A673 (cell line): ENCODE measurements at places on chromosomes 12 and 14. TPM values are rescaled to one million over a fixed set of nuclear protein-coding genes. Genes with fewer than 3 reads are reported as not detected.
A peak's percentile ranks its signal among the peaks of the same experiment; 100 is the strongest.

TESPA1 gene
- total RNA-seq = not detected in 2 replicates

CCND2 gene
- 2.0 and 2.6 TPM in 2 replicates for total RNA-seq

KRT82 gene
- not detected in 2 replicates for total RNA-seq

RNF212B gene
- total RNA-seq = not detected in 2 replicates

DNA sequence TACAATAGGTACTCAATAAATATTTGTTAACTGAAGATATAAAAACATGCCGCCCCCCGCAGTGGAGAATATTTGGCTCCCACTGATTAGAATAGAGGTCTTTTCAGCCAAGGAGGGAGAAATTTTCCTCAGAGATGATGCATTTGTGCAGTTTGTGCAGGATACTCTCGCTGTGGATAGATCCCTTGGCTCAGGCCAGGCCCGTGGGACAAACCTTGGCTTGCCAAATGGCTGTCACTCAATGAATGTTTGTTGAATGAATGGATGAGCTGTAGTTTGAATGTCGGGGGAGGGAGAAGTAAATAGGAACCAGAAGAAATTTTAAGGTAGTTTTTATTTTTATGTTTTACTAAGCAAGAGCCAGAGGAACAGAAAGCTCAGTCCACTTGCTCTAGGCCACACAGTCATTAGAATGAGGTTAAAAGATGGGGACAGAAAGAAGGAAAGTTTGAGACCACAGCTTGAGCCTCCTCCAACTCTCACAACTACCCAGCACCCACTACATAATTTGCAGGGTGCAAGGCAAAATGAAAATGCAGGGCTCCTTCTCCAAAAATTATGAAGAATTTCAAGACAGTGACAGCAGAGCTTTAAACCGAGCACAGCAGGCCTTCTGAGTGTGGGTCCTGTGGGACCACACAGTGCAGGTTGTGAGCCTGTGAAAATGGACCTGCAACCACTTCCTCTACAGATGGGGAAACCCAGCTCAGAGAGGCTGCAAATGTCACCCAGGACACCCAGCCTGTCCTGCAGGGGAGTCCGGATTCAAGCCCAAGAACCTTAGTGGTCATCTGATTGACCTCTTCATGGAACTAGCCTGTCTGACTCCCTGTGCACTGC lies 51.4 kb downstream of the WSCD2 start:
- peaks cover 27% of the 10 kb centered on the region for H3K27me3 ChIP-seq
- no peak overlapping the region for H3K4me3 ChIP-seq
- no peak for DNase-seq
- no peaks in the 10 kb centered on the region for H3K36me3 ChIP-seq

ART4 gene
- not detected in 2 replicates for total RNA-seq

DNA sequence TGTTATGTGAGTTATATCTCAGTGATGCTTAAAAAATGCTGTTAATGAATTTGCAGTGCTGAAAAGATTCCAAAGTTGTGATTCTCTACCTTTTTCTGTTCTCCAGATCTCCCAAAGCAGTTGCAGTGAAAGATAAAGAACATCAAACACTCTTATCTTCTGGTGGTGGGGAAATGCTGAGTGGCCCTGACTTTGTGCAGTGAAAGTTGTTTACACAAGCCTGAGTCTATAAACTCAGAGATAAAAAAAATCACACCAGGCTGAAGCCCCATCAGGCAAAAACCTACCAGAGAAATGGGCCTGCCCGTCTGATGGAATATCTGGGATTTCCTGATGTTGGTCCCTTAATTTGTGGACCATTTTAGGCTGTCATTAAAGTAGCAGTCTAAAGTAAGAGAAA lies 46.1 kb downstream of the RASSF3 start:
- H3K4me3 ChIP-seq = no peak overlapping the region
- no peaks in the 10 kb centered on the region for H3K27me3 ChIP-seq
- H3K27ac ChIP-seq = no peak overlapping the region
- no peaks in the 10 kb centered on the region for H3K36me3 ChIP-seq
- no peak for DNase-seq

DNA sequence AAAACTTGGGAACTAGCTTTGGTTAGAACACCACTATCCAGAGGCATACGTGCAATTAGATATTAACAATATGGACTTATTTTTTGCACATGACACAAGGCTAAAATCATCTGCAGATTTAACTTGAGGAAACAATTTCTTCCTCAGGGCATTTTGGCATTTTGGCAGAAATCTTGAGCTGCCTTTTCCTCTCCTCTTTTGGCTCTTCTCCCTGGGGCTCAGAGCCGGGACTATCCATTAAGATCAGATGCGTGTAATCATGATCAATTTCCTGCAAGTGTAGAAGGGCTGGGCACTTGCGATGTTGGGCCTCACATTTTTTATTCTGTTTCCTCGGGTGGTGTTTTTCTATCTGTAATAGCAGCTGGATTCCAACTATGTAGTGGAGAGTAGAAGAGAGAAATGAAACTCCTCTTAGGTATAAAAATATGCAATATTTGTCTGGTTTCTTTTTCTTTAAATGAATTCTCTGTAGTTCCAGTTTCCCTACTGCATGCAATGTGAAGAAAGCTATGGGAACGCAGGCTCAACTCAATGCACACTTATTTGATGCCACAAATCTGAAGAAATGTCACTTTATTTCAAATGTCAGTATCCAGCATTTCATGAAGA lies 1010.8 kb downstream of the FLRT2 start:
- H3K27me3 ChIP-seq = no peaks in the 10 kb centered on the region
- peak overlapping the region; percentile 55 for H3K27ac ChIP-seq
- H3K36me3 ChIP-seq = no peaks in the 10 kb centered on the region
- DNase-seq = peak; percentile 29

DNA sequence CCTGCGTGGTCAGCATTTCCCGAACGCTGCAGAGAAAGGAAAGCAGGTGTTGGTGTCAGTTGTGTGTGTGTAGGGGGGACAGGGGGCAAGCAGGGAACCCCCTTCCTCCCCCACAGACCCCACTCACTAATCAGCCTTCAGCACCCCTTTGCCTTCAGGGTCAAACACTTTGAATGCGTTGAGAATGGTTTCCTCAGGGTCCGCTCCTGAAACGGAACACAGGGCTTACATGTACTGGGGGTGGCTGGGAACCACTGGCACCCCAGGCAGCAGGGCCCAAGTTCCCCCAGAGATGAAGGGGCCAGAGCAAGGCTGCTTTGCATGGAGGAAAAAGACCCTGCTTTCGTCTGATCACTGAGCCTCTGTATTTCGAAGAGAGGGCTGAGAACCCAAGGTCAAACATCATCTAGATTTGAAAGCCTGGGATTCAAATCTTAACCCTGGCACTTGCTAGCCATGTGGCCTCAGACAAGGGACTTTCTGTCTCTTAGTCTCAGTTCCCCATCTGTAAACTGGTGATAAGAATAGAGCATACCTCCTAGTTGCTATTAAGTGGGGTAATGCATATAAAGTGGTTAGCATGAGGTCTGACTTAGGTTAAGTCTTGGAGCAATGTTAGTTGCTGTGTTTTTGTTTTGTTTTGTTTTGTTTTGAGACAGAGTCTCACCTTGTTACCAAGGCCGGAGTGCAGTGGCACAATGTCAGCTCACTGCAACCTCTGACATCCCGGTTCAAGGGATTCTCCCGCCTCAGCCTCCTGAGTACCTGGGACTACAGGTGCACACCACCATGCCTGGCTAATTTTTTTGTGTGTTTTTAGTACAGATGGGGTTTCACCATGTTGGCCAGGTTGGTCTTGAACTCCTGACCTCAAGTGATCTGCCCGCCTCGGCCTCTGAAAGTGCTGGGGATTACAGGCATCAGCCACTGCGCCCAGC lies 7.0 kb downstream of the MYL2 start:
- no peak for DNase-seq
- H3K4me3 ChIP-seq = no peak overlapping the region
- no peaks in the 10 kb centered on the region for H3K27me3 ChIP-seq

DNA sequence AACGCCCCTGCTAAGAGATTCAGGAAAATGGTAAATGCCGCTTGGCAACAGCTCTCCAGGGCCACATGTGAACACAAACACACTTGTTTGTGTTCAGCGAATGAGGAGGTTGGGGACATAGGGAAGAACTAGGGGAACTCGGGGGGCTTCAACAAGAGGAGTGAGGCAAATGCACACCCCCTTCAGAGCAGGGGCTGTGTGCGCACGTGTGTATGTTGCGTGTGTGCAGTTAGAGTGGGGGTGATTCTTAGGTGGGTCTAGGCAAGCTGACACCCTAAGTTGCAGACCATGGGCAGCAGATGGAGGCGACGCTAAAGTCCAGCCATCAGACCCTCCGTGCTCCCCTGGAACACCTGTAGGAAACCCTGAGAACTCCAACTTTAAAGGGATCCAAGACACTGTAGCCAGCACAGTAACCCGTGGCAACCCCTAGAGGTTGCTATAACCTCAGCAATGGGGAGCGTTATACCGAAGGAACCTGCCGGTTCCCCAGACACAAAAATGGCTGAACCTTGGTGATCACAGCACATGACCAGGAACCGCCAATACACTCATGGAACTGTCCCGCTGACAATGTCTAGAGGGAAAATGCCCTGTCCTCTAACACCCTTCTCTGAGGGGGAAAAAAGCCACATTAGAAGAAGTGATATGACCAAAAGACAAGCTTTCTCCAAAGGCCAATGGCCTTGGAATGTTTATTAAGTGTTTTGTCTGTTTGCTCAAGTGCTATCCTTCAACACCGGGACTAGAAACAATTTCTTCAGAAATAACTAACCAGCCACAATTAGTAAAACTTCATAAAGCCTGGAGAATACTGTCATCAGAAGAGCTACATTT lies 86.5 kb upstream of the CEP83 start:
- H3K27ac ChIP-seq = no peak overlapping the region
- no peak overlapping the region for H3K4me3 ChIP-seq
- H3K36me3 ChIP-seq = no peaks in the 10 kb centered on the region
- no peaks in the 10 kb centered on the region for H3K4me1 ChIP-seq
- no peaks in the 10 kb centered on the region for H3K27me3 ChIP-seq
- DNase-seq = peak; percentile 40

DNA sequence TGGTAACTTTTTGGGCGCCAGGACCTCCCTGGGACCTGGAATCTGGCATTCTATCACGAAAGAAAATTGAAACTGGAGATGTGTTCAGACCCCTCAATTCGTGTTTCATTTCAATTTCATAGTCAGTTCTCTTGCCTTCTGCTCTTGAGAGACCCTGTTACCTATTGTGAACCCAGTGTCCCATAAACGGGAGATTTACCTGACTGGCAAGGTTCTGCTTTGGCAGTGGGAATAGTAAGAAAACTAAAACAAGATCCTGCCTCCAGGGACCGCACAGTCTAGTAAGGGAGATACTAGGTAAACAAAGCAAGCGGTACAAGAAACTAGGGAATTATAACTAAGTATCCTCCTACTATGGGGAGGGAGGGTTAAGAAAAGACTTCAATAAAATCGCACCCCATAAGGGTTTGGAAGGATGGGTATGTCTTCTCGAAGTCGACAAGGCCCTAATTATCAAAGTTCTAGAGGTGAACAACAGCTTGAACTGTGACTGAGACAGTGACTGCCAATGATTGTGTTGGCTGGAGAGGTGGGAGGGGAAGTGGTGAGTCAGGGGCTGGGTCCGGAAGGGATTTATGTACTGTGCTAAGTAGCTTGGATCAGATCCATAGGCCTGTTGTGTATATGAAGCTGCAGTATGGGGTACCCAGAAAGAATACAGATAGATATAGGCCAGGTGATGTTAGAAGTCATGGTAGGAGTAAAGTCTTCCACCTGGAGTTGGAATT lies 754 bp downstream of the ACSS3 start:
- DNase-seq = peak; percentile 83
- peak overlapping the region; percentile 55 for H3K4me3 ChIP-seq
- peak overlapping the region; percentile 31 for H3K27ac ChIP-seq
- no peaks in the 10 kb centered on the region for H3K36me3 ChIP-seq
- H3K27me3 ChIP-seq = no peaks in the 10 kb centered on the region

TAS2R13 gene
- total RNA-seq = 1.5 and 2.3 TPM in 2 replicates

GPR65 gene
- total RNA-seq = not detected in 2 replicates

- H3K27ac ChIP-seq = no peak overlapping the region
- DNase-seq = no peak
- no peaks in the 10 kb centered on the region for H3K27me3 ChIP-seq
- H3K36me3 ChIP-seq = no peaks in the 10 kb centered on the region
These were observed 26.9 kb downstream of the GSTZ1 start for GRCh38 chr14:77347751-77348150.

DNA sequence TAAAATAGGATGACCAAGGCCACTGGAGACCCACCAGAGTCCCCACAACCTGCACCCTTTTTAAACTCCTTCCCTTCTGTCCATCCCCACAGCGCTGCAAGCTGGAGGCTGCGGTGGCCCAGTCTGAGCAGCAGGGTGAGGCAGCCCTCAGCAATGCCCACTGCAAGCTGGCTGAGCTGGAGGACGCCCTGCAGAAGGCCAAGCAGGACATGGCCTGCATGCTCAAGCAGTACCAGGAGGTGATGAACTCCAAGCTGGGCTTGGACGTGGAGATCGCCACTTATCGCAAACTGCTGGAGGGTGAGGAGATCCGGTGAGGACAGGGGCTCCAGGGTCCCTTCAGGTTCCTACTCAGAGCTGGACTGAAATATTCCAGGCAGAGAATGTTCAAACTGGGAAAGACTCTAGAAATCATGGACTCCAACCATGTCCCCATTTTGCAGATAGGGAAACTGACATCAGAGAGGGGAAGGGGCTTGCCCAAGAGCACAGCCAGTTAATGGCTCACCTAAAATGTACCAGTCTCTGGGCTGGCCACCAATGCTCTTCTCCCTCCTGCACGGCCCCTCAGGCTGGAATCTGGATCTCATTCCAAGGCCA lies 17.2 kb downstream of the KRT85 start:
- no peaks in the 10 kb centered on the region for H3K36me3 ChIP-seq
- H3K4me1 ChIP-seq = no peaks in the 10 kb centered on the region
- H3K27ac ChIP-seq = no peak overlapping the region

CCDC177 gene
- 0.09 TPM in 1 of 2 replicates, not detected in the other for total RNA-seq

SERPINA10 gene
- total RNA-seq = not detected in 2 replicates

GRCh38 chr12:8996682-8997405 lies 7.5 kb downstream of the KLRG1 start:
- no peak overlapping the region for H3K4me3 ChIP-seq
- no peak overlapping the region for H3K27ac ChIP-seq
- no peak for DNase-seq
- H3K27me3 ChIP-seq = no peaks in the 10 kb centered on the region
- no peaks in the 10 kb centered on the region for H3K36me3 ChIP-seq

- H3K4me1 ChIP-seq = no peaks in the 10 kb centered on the region
- DNase-seq = no peak
- no peak overlapping the region for H3K27ac ChIP-seq
- H3K27me3 ChIP-seq = no peaks in the 10 kb centered on the region
These were observed 10.9 kb downstream of the RNF212B start for GRCh38 chr14:23248601-23249000.

PFDN5 gene
- total RNA-seq = 268 and 288 TPM in 2 replicates

DNA sequence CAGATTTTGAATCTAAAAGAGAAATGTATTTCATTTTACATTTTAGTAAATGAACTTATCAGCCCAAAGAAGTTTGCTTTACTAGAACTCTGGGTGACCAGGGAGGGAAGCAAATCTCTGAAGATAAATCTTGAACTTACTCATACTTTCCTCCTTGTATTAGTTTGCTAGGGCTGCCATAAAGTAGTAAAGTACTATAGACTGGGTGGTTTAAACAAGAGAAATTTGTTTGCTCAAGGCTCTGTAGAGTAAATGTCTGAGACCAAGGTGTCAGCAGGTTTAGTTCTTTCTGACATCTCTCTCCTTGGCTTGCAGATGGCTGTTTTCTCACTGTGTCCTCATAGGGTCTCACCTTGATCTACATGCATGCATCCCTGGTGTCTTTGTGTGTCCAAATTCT lies 926.0 kb downstream of the DIO2 start:
- no peak overlapping the region for H3K4me3 ChIP-seq
- DNase-seq = no peak
- H3K36me3 ChIP-seq = no peaks in the 10 kb centered on the region
- H3K4me1 ChIP-seq = no peaks in the 10 kb centered on the region

SERPINA3 gene
- 0.17 TPM in 1 of 2 replicates, not detected in the other for total RNA-seq
